ENCODE measurements at places on chromosomes 3 and 15. TPM values are rescaled to one million over a fixed set of nuclear protein-coding genes. Genes with fewer than 3 reads are reported as not detected.
A peak's percentile ranks its signal among the peaks of the same experiment; 100 is the strongest.

DNA sequence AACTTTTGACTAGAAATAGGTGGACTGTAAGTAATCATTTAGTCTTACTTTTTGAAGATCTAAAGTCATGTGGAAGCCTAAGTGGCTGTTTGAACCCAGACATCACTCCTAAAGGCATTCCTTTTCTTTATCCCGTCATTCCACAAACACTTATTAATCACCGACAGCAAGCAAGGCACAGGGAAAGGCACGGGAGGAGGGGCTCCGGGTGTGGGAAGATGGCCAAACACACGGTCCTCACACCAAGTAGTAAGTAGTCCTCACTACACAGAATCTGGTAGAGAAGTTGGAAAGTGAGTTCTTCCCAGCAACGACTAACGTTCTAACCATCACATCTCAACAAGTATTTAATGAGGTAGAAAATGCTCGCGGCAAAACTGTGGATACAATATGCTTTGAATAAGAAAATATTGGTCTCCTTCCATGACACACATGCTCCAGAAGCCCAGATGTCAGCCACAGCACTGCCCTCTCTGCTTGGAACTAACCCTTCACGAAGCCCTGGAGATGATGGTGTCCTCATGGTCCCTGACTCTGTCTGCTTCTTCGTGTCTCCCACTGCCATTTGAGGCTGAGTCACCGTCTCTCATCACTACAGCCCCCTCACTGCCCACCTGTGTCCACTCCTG is 202.2 kb downstream of the OPA1 start:
- no peaks in the 10 kb centered on the region for H3K4me1 ChIP-seq
- DNase-seq: no peak
- H3K4me3 ChIP-seq: no peak overlapping the region

DNA sequence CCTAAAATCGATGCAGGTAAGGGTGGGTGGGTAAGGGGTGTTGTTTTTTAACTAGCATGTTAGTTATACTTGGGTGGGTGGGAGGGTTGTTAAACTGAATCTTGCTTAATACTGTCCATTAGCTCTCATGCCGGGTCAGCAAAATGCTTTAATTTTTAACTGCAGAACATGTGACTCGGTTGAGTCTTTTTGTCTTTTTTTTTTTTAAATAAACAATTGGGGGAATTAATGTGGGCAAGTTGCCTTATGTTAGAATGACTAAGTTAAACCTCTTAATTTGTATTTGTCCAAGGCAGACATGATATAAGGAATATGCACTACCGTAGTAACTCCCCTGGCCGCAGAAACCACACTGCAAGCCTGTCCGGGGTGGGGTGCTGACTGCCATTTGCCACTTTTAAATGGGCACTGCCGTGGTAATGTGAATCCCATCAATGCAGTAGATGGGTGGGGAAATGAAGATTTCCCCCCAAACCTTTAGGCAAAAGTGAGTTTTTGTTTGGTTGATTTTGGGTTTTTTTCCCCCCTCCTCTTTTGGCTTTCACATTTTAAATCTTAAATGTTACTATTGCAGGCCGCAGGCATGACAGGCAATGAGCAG is 54.3 kb upstream of the CCR4 start:
- no peak overlapping the region for H3K4me3 ChIP-seq
- no peaks in the 10 kb centered on the region for H3K4me1 ChIP-seq
- H3K27ac ChIP-seq: no peak overlapping the region
- no peaks in the 10 kb centered on the region for H3K27me3 ChIP-seq
- no peak for DNase-seq

DNA sequence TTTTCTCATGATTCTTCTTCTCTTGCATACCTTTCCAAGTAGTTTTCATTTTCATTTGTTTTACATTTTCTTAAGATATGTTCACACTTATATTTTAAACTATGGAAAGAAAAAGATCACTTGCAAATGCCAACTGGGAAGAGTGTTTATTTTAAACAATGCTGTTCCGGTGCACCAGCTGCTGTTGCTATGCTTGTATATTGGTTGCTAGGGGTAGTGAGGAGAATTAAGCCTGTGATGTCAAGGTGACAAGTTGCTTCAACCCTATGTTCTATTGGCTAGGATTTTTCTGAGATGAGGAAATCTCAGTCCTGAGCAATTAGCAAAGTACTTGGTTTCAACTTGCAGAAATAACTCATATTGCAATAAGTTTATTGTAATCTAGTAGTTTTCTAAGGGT is 500.1 kb downstream of the MFSD1 start:
- H3K27ac ChIP-seq: no peak overlapping the region
- H3K36me3 ChIP-seq: no peaks in the 10 kb centered on the region
- no peaks in the 10 kb centered on the region for H3K27me3 ChIP-seq
- DNase-seq: no peak
- H3K4me3 ChIP-seq: no peak overlapping the region
- no peaks in the 10 kb centered on the region for H3K4me1 ChIP-seq

DNA sequence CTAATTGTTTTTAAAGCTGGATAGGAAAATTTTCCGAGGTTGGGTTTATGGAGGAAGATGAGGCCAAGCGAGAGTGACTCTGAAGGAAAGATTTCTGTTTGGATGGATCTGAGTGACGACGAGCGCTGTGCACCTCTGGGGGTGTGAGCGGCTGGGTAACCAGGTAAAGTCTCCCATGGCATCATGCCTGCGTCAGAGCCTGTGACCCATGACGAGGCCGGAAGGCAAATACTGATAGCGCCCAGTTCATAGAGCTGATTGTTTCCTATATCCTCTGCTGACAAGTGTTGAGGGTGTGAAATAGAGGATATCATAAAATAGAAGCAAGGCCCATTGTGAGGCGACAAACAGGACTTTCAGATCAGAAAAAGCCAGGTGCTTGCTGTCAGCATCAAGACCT is 33.7 kb upstream of the MAGEF1 start:
- no peak for DNase-seq
- H3K27ac ChIP-seq: no peak overlapping the region
- no peak overlapping the region for H3K4me3 ChIP-seq
- no peaks in the 10 kb centered on the region for H3K27me3 ChIP-seq
- H3K36me3 ChIP-seq: no peaks in the 10 kb centered on the region
- H3K4me1 ChIP-seq: no peaks in the 10 kb centered on the region

DNA sequence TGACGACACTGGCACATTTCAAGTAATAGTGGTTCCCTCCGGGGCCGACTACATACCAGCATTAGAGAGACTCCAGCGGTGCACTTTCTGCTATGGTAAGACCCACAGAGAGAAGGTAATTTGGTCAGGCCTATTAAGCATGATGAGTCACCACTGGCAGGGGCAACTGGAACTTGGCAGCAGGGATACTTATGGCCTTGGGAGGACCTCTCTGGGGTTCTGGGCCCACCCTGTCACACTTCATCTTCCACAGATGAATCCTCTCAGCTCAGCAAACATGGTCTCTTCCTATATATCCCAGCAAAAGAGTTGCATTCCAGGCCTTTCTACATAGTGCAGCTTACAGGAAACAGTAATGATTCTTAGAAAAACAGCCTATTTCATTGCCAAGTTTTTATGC is 88.0 kb downstream of the PIK3R4 start:
- no peak overlapping the region for H3K4me3 ChIP-seq
- H3K4me1 ChIP-seq: no peaks in the 10 kb centered on the region
- H3K36me3 ChIP-seq: no peaks in the 10 kb centered on the region
- DNase-seq: no peak

- H3K4me3 ChIP-seq: no peak overlapping the region
- no peak for DNase-seq
- H3K27me3 ChIP-seq: no peaks in the 10 kb centered on the region
- H3K4me1 ChIP-seq: no peaks in the 10 kb centered on the region
- no peaks in the 10 kb centered on the region for H3K36me3 ChIP-seq
Measured at GRCh38 chr3:73364517-73364916, 260.2 kb downstream of the PDZRN3 start.

GRCh38 chr3:150521463-150521862 is 24.8 kb downstream of the SERP1 start:
- DNase-seq: no peak
- no peaks in the 10 kb centered on the region for H3K27me3 ChIP-seq
- H3K4me1 ChIP-seq: no peaks in the 10 kb centered on the region
- H3K4me3 ChIP-seq: no peak overlapping the region

GRCh38 chr3:188280627-188281026 is 126.7 kb downstream of the LPP start:
- peaks cover 2% of the 10 kb centered on the region for H3K36me3 ChIP-seq
- no peak for DNase-seq
- no peak overlapping the region for H3K27ac ChIP-seq
- peaks cover 18% of the 10 kb centered on the region for H3K4me1 ChIP-seq
- H3K27me3 ChIP-seq: no peaks in the 10 kb centered on the region

DNA sequence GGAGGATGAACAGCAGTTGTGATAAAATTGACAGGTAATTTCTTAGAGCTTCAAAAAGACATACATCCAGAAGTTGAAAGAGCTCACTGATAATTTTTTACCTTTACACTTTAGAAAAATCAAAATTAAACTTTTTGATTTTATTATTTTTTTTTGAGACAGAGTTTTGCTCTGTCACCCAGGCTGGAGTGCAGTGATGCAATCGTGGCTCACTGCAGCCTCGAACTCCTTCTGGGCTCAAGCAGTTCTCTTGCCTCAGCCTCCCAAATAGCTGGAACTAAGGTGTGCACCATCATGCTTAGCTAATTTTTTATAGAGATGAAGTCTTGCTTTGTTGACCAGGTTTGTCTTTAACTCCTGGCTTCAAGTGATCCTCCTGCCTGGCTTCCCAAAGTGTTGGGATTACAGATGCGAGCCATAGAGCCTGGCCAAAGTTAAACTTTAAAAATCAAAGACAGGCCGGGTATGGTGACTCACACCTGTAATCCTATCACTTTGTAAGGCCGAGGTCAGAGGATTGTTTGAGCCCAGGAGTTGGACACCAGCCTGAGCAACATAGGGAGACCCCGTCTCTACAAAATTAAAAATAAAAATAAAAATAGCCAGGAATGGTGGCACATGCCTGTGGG is 21.7 kb downstream of the PLA2G4F start:
- no peaks in the 10 kb centered on the region for H3K36me3 ChIP-seq
- H3K4me3 ChIP-seq: no peak overlapping the region
- H3K27me3 ChIP-seq: no peaks in the 10 kb centered on the region
- H3K4me1 ChIP-seq: no peaks in the 10 kb centered on the region
- DNase-seq: no peak

DNA sequence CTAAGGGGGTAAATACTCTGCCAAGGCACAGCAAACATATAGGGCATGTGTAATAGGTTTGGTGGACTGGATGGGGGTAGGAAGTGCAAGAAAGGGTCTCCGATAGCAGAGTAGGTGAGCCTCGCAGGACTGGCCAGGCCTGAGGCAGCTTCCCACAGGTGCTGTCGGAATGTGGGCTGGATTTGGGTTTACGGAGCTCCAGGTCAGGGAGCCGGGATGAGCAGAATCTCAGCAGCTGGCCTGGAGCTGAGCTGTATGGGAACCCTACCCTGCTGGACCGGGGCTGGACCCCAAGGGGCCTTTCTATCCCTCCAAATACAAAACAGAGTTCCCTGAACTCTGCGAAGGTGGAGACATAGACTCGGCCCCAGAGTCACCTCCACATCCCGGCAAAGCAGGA is 15.0 kb downstream of the KLF15 start:
- DNase-seq: no peak
- H3K4me1 ChIP-seq: no peaks in the 10 kb centered on the region
- no peak overlapping the region for H3K4me3 ChIP-seq

- H3K4me1 ChIP-seq: no peaks in the 10 kb centered on the region
- no peak overlapping the region for H3K4me3 ChIP-seq
- H3K36me3 ChIP-seq: no peaks in the 10 kb centered on the region
- H3K27ac ChIP-seq: no peak overlapping the region
- DNase-seq: peak; percentile 47
Measured at GRCh38 chr3:128335621-128336296, 130.9 kb downstream of the DNAJB8 start.

DNA sequence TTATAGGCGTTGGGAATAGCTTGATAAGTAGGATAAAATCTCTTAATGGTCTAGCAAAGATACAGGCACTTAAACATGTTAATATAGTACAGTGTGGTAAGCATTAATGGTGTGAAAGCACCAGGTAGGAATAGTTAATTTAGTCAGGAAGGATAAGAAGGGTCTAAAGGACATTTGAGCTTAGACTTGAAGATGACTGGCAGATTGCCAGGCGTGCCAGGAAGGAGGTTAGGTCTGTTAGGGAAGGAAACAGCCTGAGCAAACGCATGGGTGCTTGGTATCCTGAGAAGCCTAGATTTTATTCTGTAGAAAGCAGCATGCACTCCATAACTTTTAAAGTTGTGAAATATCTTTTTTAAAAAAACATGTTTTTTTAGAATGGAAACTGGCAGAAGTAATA is 17.7 kb downstream of the SEC62 start:
- no peak overlapping the region for H3K4me3 ChIP-seq
- H3K4me1 ChIP-seq: no peaks in the 10 kb centered on the region
- H3K27me3 ChIP-seq: no peaks in the 10 kb centered on the region
- no peak for DNase-seq

GRCh38 chr15:34644851-34645250 is 61.4 kb upstream of the GOLGA8B start:
- DNase-seq: no peak
- peaks cover 3% of the 10 kb centered on the region for H3K4me1 ChIP-seq
- no peak overlapping the region for H3K4me3 ChIP-seq
- H3K27ac ChIP-seq: no peak overlapping the region
- no peaks in the 10 kb centered on the region for H3K27me3 ChIP-seq

DNA sequence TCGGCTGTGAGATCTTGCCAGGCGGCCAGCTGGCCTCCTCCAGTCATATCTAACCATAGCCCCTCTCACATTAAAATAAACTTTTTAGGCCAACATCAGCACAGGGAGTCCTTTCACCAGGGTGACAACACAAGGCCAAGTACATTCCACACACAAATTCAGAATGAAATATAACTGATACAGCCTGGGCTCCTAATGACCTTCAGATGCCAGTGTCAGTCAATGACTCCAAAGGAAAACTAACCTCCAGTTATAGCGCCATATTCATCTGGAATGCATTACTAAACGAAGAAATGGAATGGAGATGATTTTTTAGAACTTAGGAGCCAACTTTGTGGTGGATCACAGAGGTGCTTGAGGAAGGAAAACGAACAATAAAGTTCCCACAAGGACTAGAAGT is 205.4 kb downstream of the GREM1 start:
- DNase-seq: no peak
- H3K27me3 ChIP-seq: no peaks in the 10 kb centered on the region
- H3K36me3 ChIP-seq: no peaks in the 10 kb centered on the region
- H3K4me3 ChIP-seq: no peak overlapping the region

GOLGA8J gene
- not detected for total RNA-seq

ZNF662 gene
- total RNA-seq: 13.0 TPM

TAGLN3 gene
- not detected for total RNA-seq

TFG gene
- total RNA-seq: 71.8 TPM

CPNE9 gene
- total RNA-seq: not detected

TRIM42 gene
- not detected for total RNA-seq

KLHL40 gene
- total RNA-seq: not detected

FGF12 gene
- total RNA-seq: 1.2 TPM

RARB gene
- 7.0 TPM for total RNA-seq

PPP1R14D gene
- not detected for total RNA-seq

CYP1A1 gene
- 2.3 TPM for total RNA-seq

Measured in aorta (tissue), 5 donors.